IPS-NIHi11 (cell line): ENCODE measurements at places on chromosomes 4 and X.
A peak's percentile ranks its signal among the peaks of the same experiment; 100 is the strongest.

DNA sequence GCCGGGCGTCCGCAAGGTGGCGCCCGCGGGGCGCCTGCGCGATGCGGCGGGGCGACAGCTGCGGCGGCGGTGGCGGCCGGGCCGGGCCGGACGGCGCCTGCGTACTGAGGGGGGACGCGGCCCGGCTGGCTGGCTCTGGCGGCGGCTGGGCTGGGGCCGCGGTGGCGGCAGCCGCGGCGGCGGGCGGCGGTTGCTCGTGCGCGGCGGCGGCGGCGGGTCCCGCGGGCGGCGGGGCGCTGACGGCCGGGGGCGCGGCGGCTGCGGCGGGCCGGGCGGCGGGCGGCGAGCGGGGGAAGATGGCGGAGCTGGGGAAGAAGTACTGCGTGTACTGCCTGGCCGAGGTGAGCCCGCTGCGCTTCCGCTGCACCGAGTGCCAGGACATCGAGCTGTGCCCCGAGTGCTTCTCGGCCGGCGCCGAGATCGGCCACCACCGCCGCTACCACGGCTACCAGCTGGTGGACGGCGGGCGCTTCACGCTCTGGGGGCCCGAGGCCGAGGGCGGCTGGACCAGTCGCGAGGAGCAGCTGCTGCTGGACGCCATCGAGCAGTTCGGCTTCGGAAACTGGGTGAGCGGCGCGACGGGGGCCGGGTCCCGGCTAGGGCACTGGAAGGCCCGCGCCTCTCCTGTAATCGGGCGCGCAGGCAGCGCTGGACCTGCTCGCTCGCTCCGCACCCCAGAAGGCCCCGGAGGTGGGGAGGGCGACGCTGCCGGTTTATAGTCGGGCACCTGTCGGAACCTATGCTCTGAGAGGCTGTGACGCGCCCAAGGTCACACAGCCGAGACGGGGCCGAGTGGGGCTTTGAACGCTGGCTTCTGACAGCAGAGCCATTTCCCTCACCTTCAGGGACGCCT lies at the start of gene TADA2B:
TSS of gene TADA2B (plus strand) at position 89 of the 853 bp plus-strand sequence. CDS start at position 297, 208 bp downstream.
- DNase-seq = no peak

DNA sequence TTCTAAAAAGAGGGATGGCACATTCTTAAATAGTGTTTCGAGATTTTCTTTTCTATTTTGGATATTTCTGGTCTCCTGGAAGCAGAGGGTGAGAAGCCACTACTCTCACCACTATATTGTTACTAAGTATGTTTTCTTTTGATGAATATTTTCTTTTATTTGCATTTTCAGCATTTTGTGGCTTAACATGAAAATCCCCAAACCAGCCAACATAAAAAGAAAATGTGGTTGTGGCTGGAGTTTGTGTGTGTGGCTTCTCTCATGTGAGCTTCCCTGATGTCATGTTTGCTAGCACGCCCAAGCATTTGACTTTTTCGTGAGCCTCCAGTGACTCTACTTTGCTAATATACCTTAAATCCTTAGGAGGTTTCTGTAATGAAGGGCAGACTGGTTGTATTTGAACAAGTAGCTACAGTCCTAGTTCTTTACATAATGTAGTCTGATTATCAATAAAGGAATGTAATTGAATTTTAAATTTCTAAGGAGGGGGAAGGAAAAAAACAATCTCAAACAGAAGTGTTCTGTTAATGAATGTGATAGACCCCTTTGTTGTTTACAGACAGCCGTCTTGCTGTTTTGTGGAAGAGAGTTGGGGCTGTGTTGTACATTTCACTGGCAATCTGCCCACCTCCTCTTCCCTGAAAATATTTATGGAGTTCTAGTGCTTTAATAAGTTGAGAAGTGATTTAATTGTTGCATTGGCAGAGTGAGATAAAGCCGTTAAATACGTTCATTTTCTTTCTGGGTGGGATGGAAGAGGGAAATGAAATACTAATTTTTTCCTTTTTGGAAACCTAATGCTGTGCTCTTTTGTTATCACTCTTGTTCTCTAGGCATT lies 114.6 kb downstream of the ARHGAP10 start:
- DNase-seq = no peak

DNA sequence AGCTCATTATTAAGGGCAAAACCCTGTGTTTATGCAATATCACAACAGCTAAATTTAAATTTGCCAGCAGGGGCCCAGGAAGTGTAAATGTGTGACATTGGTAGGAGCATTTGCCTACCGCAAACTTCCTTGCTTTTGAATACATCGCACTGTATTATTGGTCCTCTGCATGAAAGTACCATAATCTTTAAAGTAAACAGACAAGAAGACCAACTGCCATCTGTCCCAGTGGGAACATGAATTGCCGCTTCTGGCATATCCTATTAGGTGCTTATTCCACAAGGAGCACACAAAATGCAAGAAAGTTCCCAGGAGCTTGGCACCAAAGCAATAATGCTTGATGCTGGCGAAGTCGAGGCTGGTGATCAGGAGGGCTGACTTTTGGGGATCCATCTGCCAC lies 51.3 kb downstream of the SOD3 start:
- no peak for DNase-seq

DNA sequence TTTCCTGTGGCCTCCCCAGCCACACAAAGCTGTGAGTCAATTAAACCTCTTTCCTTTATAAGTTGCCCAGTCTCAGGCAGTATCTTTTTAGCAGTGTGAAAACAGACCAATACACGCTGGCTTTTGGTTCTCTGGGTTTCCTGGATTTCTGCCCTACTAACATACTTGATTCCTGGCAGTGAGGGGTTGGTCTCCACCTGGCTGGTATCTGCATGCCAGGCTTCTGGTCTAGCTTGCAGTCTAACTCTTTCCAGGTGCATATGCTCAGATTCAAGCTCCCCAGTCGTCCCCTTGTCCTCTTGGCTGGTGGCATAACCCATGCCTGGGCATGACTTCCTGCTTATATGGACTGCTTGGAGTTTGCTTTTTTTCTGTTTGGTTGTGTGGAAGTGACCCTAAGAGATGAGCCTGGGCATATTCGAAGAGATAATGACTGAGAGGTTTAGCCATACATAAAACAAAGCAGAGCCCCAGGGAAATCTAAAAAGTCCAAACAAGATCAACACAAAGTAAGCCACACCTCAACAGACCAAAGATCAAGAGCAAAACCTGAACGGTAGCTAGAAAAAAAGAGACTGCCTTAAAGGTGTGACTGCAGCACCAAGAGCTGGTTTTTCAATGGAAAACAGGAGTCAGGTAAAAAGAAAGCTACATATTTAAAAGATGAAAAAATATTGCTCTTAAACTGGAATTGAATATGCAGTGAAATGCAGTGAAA lies 102.1 kb upstream of the STS start:
- no peak for DNase-seq

GRCh38 chr4:170138580-170139194 lies 48.9 kb upstream of the AADAT start:
- DNase-seq = peak; percentile 88

- DNase-seq = no peak
Observed at GRCh38 chr4:82415922-82416365, 14.3 kb downstream of the HNRNPDL start.

- DNase-seq = no peak
Observed at GRCh38 chrX:96770315-96770714, 85.7 kb downstream of the DIAPH2 start.

DNA sequence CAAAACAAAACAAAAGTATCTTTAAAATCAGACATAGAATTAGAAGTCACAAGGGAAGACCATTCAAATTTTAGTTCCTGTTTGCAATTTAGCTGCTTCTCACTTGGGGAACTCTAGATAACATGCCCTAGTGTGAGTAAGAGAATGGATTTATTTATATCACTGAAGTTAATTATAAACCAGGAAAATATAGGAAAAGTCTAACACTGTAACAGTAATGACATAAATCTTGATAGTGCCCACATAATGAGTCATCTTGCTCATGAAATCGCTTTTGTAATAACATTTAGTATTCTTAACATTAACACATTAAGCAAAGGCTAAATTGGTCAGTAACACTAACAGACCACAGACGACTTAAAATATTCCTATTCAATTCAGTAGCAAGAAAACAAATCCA lies 710.7 kb downstream of the STPG2 start:
- DNase-seq = no peak

DNA sequence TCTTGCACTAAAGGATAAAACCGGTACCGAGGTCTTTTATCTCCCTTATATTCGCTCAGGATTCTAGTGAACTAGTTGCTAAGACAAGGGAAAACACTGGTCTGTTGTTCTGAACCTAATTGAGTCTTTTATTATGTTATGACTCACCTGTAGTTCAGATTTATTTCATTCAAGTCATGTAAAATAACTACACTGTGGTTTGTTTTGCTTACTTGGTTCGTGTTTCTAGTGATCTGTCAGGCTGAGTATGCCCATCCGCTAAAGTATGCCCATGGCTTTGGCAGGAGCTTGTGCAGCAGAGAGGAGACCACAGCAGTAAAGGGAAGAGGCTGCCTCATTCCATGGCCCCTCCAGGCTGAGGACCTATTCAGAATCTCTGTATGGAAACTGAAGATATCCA lies 126.1 kb downstream of the AFF1 start:
- DNase-seq = no peak

DNA sequence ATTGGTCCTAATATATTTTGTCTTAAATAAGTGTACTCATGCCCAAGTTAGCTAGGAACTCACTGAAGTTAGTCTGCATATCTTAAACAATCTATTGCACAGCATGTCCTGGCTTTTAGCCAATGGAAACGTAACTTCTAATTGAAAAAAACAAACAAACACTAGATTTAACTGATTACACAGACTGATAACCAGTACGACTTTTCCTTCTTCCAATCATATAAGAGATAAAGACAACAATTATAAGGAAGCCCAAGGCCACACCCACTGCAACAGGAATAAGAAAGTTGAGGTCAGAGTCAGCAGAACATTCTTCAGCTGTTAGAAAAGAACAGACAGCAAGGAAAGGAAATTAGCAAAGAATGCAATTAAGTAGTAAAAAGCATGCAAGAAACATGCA lies 40.8 kb downstream of the LAMP2 start:
- DNase-seq = no peak

GRCh38 chr4:14640476-14640875 lies 361.8 kb upstream of the CPEB2 start:
- no peak for DNase-seq

GRCh38 chr4:2141762-2142451 lies 82.8 kb downstream of the NAT8L start:
- DNase-seq = no peak

- DNase-seq = peak; percentile 29
Observed at GRCh38 chr4:104571341-104571740, 76.6 kb upstream of the CXXC4 start.
